ENCODE measurements at places on chromosomes 3 and 15.

- DNase-seq = no peak
Observed at GRCh38 chr15:88274553-88275460, 18.3 kb upstream of the NTRK3 start.

DNA sequence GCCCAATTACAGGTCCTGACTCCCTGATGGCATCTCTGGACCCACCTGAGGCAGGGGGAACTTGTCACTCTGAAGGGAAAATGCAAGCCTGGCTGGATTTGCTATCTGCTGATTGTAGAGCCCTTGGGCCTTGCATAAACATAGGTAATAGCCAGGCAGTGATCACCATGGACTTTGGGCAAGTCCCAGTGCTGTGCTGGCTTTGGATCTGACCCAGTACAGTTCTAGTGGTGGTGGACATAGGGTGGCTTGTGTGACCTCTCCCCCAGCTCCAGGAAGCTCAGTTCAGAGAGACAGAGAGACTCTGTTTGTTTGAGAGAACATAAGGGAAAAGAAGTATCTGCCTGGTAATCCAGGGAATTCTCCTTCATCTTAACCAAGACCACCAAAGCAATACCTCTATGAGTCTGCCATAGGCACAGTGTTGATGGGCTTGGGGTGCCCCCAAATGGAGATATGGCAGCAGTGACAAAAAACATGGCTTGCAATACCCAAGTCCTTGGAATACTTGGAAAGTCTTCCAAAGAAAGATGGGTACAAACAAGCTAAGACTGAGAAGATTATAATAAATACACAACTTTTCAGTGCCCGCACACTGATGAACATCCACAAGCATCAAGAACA, 348.5 kb downstream of the PYDC2 start:
- no peak for DNase-seq

DNA sequence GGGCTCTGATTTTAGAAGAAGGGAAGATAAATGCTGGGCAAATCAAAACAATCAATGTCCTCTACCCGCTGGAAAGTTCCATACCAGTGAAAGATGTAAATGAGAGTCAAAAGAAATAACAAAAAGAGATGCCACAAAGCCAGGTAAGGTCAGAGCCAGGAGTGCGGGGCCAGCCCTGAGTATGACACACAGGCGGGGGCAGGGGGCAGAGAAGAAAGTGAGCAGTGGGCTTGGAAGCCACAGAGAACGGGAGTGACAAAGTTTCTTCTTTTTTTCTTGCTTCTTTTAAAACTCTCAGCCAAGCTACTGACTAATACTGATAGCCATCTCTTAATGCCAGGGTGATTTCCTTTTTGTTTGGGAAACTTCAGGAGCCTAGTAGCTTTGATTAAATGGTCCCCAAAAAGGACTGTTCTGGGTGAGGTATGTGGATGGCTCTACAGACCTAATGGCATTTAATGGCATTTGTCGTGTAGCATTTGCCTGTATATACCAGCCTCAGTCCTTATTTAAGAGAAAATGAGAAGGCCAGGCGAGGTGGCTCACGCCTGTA, 23.1 kb upstream of the TSEN2 start:
- no peak for DNase-seq

GRCh38 chr3:34111361-34111760, 312.9 kb downstream of the PDCD6IP start:
- no peak for DNase-seq

DNA sequence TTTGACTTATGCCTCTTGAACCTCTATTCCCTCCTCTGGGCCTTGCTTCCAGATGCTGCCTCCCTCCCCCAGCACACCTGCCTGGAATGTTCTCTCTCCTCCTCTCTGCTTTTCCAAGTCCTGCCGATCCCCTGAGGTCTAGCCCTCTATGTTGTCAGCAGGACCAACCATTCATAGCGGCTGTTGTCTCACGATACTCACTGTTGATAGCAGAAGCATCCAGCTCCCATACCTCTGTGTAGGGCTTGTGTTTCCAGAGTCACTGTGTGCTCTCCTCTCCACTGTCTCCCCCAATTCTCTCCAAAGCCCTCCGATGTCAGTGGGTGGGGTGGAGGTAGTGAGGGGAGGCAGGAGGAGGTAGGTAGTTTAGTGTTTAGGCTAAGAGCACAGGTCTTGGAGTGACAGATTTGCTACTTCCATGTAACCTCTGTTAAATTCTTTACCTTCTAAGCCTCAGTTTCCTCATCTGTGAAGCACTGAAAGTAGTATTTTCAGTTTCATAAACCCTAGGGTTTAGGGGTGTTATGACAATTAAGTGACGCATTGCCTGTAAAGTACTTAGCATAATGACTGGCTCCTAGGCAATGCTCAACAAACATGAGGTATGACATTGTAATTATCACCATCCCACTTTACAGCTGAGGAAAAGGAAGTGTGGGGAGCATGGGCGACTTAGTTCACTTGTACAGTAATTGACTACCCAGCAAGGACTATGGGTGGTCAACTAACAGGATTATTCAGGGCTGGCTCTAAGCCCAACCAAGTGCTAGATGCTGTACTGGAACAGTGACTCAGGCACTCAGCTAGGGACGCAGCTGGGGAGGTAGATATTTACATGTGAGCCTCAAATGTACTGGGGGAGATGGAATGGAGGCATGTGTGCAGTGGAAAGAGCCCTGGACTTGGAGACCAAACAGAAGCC, 122.8 kb downstream of the CACNA1D start:
- no peak for DNase-seq

DNA sequence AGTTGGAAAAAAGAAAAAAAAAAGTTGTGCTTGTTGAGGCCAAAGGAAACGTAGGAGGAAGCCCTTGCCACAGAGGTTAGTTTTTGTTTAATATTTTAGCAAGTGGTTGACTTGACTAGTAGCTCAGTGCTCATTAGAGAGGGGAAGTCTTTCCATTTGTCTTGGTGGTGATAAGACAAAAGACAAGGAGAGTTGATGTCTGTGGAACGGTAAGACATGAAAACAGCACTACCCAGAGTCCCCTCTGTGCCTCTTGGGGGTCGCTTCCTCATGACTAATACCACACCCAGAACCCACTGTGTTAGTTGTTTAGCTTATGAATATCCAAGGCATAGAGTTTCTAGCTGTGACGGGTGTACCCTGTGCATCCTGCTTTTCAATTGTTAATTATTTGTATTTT, 211.4 kb downstream of the ITPR1 start:
- DNase-seq = no peak

DNA sequence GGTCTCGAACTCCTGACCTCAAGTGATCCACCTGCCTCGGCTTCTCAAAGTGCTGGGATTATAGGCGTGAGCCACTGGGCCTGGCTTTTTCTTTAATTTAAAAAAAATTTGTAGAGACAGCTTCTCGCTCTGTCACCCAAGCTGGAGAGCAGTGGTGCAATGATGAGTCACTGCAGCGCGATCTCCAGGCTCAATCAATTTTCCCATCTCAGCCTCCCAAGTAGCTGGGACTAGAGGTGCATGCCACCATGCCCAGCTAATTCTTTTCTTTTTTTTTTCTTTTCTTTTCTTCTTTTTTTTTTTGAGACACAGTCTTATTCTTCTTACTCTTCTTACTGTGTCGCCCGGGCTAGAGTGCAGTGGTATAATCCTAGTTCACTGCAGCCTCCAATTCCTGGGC, 19.8 kb downstream of the TUBGCP4 start:
- no peak for DNase-seq

DNA sequence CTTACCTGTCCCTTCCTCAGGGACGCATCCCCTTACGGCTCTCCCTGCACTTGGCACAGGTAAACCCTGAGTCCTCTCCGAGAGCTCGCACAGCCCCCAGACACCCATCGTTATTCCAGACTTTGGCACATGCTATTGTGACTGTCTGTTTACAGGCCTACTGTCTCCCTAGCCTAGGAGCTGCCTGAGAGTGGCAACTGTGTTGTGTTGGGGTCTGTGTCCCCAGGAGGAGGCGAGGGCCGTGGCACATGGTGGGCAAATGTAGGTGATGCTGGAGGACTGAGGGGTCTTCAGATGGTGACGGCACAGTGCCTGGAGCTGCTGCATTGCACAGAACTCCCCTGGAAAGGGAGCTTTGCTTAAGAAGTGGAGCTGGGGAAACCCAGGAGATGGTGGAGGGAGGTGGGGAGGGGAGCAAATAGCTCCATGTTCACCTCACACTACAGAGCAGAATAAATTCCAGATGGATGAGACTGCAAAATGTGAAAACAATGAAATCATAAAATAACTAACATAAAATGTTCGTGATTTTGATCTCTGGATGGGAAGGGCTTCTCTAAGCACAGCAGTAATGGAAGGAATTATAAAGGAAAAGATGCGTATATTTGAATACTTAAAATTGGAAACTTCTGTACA, 96.5 kb downstream of the SMAD6 start:
- no peak for DNase-seq

- no peak for DNase-seq
Observed at GRCh38 chr15:68382286-68383007, 49.5 kb downstream of the ITGA11 start.

- DNase-seq = no peak
Observed at GRCh38 chr3:108125550-108126071, 34.8 kb upstream of the CD47 start.

DNA sequence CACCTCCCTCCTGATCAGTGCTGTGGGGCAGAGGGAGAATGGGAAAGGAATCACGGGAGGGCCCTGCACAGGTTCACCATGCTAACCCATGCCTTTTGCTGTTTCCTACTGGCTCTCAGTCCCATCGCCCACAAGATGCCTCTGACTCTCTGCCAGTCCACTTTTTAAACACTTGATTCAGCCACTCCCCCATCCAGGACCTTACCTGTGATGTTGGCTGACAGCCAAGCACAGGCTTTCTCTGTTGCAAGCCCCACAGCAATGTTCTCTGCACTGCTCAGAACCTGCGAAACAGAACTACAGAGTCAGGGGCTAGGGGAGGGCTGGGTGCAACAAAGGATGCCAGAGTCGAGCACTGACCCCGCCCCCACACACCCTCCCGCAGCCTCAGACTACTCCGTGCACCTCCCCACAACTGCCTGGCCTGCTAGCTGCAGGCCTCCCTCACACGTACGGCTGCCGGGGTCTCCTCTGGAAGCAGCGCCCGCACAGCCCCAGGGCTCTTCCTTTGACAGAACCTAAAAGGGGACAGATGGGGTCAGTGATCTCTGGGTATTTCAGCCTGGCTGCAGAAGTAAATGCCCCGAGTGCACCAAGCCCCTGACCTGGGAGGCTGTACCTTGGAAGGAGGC, 9.1 kb downstream of the CDAN1 start:
- no peak for DNase-seq

DNA sequence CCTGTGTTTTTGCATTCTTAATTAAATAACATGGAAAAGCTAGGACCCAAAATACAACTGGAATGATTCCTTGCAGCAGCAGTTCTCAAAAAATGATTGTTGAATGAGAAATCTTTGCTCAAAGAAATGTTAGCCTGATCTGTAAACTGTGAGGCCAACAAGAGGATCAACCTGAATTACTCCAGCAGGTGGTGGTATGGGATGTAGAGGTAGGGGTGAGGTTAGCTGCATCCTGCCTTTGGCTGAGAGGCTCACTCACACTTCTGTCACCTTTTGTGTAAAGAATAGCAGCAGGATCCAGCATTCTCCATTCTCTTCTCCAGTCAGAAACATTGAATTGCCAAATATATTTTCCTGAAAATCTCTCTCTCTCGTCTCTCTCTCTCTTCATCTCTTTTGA, 26.5 kb upstream of the FAM98B start:
- no peak for DNase-seq

GRCh38 chr3:168862466-168862865, 766.7 kb upstream of the GOLIM4 start:
- no peak for DNase-seq

DNA sequence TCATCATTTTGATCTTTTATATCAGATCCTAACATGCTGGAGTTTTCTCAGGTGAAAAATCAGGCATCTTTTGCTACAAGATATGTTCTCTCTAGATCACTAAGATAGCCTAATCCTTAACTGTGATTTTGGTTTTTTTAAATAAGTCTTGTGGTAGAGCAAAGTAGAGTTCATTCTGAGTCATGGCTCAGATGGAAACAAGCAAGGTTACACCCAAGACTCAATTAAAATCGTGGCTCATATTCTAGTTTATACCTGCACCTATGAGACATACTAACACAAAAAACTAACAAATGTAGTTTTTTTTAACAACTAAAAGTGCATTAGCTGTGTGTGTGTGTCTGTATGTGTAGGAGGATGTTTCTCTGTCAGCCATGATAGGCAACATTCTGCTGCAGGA, 428.2 kb downstream of the NLGN1 start:
- no peak for DNase-seq

DNA sequence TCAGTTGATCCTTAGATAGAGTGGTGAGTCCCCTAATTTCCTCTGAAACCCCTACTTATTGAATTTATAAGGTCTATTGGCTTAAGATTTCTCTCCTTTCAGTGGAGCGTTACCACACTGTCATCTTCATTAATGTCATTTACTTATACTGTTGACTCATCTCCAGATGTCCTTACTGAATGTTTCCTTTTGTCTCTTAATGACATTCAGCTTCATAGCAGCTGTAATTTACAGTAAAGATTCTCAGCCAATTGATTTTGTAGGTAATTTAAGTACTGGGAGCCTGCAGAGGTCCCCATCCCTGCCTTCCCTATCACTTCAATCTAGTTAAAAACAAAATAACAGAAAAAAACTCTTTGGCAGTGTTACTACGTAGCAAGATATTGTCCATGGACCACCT, 18.8 kb downstream of the STX19 start:
- no peak for DNase-seq

GRCh38 chr3:102714567-102714966, 279.8 kb downstream of the ZPLD1 start:
- DNase-seq = no peak

- no peak for DNase-seq
Observed at GRCh38 chr15:26996250-26996649, 25.3 kb downstream of the GABRG3 start.

GRCh38 chr15:79243723-79244122, 38.8 kb upstream of the ANKRD34C start:
- DNase-seq = no peak

DNA sequence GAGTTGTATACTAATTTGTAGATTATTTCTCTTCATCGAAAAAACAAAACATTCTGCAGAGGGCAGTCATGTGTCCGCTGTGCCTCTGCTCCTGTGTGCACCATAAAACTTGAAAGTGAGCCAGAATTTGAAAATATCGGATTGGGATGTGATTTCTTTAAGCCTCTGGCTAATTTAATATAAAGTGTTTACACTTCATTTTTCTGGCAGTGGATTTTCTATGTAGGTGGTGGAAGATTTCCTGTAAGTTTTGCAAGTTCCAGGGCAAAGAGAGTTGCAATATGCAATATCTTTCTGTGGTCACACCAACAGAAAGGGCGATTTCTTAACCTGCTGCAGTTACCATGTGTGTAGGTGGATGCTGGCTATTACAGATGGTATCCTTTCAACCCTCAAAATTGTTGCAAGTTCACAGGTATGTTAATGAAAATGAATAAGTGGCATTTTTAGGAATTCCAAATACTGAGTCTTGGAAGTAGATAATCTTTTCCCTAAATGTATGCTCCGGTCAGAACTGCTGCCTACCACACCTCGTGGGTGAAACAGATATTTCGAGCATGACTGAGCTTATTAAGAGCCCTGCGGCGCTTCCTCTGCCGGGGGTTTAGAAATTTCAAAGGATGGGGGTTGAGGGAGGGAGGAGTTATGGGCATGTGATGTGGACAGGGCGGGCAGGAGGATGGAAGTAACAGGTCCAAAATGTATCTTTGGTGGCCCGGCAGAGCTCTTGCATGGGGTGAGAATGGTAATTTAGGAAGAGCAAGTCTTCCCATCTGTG, 134.0 kb downstream of the PGPEP1L start:
- no peak for DNase-seq

- no peak for DNase-seq
Observed at GRCh38 chr3:69143612-69144011, 21.2 kb upstream of the LMOD3 start.

Measured in stimulated activated CD8-positive, alpha-beta memory T cell treated with anti-CD3 and anti-CD28 coated beads, Interleukin-7, amount 100 ng/mL, for 48 hours (primary cell).